Stimulated activated CD4-positive, alpha-beta T cell treated with anti-CD3 and anti-CD28 coated beads, Interleukin-1b, Interleukin-23, amount 100 ng/mL, for 1 hour (primary cell): ENCODE measurements at places on chromosomes 5 and 9.

GRCh38 chr9:18721267-18721994 lies 247.5 kb downstream of the ADAMTSL1 start:
- no peak for DNase-seq

DNA sequence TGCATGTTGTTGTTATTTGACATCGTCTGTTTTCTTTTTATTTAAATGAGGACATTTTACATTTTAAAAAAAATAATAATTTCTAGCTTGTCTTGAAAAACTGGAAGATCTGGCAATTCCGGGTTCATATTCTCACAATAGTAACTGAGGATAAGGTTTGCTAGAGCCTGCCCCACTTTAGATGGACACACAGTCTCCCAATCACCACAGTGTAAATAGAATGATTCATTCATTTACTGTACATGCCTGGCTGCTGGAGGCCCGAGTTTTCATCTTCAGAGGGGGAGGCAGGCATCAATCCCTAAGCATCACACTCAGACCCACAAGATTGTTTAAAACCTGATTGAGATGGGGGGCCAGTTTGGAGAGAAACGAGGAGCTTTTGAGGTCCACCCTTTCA lies 2039.7 kb upstream of the WWC1 start:
- DNase-seq, result no peak

GRCh38 chr5:77851176-77852067 lies 75.3 kb upstream of the TBCA start:
- no peak for DNase-seq

GRCh38 chr5:145936401-145937131 lies at the start of gene SH3RF2:
SH3RF2 (plus strand) TSS chr5:145936578; CDS start chr5:145937929, 1,351 bp downstream.
- no peak for DNase-seq
